ENCODE measurements at places on chromosomes 2 and 18.

DNA sequence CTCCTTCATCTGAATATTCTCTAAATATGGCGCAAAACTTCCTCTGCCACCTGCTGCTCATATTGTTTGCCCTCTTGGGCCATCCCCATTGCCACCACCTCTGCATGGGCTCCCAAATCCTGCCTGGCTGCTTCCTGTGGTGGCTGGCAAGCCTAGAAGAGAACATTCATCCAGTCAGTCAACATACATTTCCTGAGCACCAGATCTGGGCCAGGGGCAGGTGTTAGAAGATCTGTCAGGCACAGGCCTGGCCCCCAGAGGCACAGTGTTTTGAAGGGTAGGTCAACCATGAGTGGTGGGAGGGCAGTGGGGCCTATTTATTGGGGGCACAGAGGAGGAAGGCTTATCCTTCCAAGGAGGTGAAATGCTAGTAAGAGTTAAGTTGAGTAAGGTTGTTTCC lies 73.2 kb downstream of the TMEM247 start:
- no peak for DNase-seq

DNA sequence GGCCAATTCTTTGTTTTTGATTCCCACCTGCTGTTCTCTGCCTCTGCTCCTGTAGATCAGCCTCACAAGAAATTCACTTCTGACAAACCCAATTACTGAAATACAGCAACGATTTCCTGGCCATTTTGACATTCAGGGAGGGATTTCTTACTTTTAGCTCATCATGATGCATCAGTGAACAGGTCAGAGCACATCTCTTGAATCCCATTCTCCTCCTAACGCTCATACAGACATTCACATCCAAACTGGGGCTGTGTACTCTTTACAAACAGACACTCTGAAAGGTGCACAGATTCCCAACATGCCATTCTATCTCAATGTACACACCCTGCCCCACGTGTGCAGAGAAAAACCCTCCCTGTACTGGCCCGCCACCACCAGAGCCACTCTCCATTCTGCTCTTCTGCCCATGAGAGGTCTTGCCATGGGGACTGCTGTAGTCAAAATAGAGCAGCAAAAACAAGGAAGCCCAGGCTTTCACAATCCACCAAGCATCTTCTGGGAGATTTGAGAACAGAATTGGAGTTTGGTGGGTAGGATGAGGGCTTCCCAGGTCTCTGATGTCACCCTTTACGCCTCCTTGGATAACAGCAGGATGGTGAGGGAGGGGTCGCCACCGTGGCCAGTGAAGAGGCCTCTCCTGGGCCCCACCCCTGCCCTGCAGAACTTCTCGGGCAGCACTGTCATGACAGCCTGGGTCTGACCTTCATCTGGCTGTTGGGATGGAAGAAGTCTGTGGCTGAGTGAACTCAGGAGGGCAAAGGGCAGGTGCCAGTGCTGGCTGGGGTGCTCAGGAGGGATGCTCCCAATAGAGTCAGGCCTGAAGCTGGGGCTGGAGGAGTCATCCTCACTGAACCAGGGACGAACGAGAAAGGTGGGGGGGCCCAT lies 41.9 kb upstream of the ZFP36L2 start:
- DNase-seq: no peak

DNA sequence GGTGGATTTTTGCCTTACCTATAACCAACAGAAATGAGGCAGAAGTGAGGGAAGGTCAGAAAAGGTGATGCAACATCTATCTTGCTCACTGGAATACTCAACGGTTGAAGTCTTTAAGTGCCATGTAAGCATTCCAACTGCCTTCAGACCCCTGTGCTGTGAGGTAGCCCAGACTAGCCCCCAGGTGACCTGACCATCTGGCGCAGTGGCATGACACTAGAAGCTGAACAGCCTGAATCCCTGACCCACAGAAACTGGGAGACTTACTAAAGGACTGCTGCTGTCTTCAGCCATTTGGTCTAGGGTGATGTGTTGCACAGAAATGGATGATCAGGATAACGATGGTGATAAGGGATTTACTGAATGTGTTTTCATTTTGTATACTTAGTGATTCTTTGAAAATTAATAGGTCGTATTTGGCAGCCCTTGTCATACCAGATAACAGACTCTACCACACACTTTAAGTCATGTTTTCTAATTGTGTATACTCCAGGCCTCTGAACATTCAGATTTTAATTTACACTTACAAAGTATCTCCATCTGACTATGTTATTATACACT lies 161.5 kb downstream of the STK39 start:
- DNase-seq: no peak

DNA sequence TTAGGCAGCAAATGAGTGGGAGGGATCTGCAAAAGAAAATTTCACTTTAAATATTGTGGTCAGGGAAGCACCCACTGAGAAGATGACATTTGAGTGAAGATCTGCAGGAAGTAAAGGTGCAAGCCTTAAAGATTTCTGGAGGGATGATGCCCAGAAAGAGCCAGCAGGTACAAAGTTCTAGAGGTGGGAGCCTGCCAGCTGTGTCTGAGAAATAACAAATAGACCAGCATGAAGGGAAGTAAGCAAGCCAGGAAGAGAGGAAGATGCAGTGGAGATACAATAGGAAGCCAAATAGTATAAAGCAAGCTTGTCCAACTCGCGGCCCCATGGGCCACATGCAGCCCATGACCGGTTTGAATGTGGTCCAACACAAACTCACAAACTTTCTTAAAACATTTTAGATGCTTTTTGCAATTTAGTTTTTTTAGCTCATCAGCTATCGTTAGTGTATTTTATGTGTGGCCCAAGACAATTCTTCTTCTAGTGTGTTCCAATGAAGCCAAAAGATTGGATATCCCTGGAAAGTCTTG lies 489.9 kb downstream of the DCC start:
- DNase-seq: no peak

DNA sequence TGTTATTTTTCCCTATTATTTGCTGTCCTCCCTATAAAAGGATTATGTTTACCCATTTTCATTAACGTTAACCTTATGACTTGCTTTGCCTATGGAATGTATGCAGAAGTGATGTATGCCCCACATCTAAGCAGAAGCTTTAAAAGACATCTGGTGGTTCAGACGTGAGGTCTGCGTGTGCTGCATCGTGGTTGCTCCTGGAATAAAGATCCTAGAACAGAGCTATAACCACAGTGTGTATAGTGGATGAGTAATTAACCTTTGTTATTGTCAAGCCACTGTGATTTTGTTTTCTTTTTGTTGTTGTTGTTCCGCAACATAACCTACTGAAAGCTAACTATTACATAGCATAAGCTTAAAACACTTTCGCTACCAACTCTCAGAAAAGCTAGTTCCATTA lies 20.9 kb upstream of the CFAP36 start:
- DNase-seq: no peak

DNA sequence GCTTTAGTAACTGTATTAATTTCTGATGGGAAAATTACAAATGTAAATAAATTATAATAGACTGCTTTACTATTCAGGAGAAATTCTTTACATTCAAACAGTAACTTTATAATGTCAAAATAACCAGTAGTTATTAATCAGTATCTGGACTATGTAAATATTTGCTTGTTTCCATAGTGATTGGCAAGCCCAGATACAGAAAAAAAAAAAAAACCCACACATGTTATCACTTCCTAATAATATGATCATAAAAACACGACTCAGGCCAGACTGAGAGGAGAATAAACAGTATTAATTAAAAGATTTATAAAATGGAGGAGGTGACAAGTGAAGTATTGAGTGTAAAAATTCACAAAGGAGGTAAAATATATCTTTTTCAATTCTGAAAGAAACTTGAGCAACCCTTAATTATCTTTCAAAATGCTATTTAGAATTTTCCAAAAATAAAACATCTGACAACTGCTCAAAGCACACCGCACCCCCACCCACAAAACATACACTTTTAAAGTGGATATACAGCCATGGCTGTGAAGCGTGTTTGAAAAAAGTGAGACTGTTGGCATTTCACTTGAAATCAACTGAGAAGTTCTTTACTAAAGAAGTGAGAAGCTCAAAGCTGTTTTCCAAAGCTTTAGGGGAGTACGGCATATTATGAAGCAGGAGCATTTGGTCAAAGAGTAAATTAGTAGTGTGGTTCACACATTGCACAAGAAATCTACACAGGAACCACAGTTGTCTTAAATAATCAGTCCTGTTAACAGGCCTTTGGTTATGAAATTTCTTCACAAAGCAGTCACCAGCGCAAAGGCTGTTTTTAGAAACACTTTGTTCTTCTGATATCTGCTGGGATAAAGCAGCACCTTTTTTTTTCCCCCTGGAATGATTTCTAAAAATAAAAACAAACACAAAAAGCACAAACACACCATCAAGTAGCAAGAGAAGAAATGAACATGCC lies 475.8 kb downstream of the TXNL1 start:
- DNase-seq: no peak

DNA sequence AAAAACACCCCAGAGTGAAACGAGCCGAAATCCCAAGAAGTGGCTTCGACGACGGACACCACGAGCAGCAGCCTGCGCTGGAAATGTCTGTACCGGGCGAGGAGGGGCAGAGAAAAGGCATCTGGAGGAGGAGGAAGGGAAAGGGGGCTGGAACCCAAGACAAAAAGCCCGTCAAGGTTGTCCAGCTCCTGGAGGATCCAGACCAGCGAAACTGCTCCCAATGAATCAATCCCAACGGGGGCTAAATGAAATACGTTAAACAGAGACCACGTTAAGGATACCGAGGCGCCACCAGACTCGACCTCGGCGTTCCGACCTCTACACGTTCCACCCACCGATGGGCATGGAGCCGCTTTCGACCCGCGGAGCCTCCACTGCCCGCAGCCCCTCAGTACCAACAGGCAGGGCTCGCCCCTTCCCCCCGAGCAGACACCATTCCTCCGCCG lies 400 bp downstream of the CCDC88A start:
- DNase-seq: no peak

GRCh38 chr2:146597291-146597690 lies 1247.5 kb upstream of the ACVR2A start:
- no peak for DNase-seq

GRCh38 chr2:7017671-7018281 lies 100.6 kb downstream of the RNF144A start:
- DNase-seq: no peak

- DNase-seq: no peak
Observed at GRCh38 chr2:119608553-119608952, 64.3 kb downstream of the CFAP221 start.

- no peak for DNase-seq
Observed at GRCh38 chr2:216318521-216318874, 53.8 kb downstream of the MARCHF4 start.

DNA sequence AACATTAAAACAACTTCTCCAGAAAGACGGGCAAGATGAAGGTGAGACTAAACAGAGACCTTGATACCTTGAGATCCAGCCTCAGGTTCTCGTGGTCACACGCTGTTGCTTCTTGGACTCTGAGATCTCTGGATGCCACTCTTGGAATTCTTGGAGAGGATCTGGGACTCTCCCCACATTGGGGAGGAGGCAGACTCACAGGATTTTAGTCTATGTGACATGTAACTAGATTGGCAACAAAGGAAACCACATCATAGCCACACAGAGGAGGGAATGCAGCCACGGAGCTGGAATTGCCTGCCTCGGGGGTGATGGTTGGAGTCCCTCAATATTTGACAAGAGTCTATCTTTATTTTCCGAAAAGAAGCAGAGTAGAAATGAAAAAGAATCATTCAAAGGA lies 78.8 kb upstream of the IGFBP5 start:
- no peak for DNase-seq

DNA sequence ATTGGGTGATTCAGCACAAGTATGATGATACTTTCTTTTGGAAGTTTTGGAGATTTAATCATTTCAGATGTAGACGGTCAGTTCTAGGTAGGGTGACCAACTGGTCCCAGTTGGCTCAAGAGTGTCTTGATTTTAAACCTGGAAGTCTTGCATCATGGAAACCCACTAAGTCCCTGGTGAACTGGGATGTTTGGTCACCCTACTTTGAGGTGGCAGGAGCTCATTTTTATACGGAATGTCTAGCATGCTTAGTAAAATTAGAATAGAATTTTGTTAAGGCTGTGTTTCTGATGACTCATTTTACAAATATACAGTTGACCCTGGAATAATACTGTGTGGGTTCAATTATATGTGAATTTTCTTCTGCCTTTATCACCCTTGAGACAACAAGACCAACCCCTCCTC lies 61.5 kb upstream of the DOCK10 start:
- no peak for DNase-seq
